ENCODE measurements at places on chromosomes 11 and 22.

DNA sequence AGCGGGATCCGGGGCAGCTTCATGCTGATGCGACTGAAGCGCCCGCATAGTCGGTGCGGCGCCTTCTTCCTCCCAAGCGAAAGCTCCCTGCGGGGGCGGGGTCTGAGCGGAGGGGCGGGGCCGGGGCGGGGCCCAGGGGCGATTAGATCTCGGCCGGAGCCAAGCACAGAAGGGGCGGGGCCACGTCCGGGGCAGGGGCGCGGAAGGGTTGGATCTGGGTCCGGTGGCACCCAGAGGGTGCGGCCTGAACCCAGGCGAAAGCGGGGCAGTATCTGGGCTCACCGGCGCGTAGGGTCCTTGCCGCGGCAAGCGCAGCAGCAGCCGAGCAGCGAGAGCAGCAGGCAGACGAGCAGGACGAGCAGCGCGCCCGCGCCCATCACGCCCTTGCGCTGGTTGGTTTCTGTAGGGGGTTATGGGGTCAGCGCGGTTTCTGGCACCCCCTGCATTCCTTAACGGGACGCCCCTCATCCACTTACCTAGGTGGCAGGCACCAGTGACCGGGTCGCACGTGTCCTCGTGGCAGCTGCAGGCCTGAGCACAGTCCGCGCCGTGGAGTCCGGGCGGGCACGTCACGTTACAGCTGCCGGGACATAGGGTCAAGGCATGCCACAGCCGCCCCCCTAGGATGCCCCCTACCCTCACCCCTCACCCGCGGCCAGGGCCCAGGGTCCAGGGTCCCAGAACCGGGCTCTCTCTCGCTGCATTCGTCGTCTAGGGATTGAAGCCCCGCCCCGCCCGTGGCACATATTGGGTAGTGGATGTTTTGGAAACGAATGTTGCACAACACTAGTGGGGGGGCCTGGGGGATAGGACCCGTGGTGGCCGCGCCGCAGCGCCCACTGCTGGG is 8.1 kb downstream of the SCARF2 start:
- DNase-seq = peak; percentile 29

DNA sequence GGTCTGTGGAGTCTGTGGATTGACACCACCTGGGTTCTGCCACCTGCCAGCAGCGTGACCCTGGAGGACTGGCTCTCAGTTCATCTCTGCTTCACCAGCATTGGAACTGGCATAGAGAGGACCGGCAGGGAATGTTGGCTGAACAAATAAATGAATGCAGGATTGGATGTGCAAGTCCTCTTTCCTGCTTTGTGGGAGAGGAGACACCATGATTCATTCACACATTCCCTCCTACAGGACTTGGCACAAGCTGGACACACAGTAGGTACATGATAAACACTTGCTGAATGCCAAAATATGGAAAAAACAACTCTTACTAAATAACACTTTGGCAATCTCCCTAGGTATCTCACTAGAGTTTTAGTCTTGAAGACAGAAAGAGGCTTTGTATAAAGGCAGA is 116.6 kb upstream of the NARS2 start:
- no peak for DNase-seq

DNA sequence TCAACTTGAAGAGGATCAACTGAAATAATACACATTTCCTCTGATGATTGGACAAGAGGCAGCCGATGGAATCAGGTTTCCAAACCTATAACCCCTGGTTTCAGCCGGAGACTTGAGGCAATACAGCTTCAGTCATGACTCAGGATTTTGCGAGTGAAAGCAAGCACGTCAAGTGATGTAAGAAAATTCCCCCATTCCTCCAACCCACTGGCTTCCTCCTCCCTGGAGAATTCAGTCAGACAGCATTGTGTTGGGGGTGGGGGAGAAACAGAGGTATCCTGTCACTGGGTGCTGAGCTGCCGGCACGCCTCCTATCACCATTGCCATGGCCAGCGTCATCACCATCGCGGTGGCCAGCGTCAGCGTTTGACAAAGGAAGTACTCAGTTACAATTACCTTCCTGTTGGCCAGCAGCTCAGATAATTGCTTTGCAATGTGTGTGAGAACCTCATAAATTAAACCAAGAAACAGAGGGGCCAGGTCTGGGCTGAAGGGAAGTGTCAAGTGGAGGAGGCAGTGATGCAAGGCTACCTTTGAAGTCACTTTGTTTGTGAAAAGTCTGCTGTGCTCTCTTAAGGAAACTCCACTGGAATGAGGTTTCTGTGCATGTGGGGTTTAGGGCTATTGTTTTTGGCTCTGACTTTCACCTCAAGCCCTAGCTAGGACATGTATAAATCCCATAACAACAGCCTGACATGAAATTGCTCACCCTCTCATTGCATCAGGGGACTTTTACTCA is 50.2 kb downstream of the LIF start:
- DNase-seq = no peak

DNA sequence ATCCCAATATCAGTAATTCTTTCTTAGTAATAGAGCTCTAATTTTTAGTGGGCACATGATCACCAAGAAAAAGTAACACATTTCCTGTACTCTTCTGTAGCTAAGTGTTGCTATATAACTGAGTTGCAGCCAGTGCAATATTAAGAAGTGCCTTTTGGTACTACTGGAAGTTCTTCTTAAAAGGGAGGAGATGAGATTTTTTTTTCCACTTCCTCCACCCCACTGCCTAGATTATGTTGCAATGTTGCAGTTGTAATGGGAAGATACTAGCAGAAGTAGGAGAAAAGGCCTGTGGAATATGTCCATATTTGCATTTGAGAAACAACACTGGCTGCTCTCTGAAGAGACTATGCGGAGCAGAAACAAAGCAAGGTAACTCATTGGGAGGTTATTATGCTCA is 280.6 kb upstream of the ANO5 start:
- no peak for DNase-seq

DNA sequence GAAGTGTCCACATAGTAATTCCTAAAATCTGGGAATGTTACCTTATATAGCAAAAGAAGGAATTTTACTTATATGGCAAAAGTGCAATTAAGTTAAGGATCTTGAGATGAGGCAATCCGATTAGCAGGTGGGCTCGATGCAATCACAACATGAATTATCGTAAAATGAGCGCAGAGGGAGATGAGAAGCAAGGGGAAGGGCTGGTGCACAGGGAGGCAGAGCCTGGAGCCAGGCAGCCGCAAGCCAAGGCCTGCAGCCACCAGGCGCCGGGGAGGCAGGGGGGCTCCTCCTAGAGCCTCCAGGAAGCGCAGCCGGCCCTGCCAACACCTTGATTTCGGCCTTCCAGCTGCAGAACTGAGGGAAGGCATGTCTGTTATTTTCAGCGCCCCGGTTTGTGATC is 85.7 kb downstream of the CELSR1 start:
- no peak for DNase-seq
